Stimulated activated CD4-positive, alpha-beta T cell treated with anti-CD3 and anti-CD28 coated beads, Interleukin-1b, Interleukin-23, amount 100 ng/mL, for 1 hour (primary cell): ENCODE measurements at places on chromosomes 5 and 9.

DNA sequence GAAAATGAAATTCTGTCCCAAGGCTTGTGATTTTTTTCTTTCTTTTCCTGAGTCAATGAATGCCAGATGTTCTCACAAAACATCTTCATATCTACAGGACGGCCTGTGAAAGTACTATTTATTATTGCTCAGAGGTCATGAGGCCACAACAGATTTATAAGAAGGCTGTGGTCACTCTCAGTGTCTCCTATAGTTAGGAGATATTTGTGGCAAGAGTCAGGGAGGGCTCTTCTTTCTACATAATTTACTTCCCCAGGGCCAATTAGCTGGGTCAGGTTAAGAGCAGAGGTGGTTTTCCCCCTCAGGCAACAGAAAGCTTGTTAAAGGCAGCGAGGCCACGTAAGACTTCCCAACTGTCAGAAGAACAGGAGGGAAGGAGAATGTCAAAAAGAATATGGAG, 248.7 kb downstream of the SLIT3 start:
- no peak for DNase-seq

DNA sequence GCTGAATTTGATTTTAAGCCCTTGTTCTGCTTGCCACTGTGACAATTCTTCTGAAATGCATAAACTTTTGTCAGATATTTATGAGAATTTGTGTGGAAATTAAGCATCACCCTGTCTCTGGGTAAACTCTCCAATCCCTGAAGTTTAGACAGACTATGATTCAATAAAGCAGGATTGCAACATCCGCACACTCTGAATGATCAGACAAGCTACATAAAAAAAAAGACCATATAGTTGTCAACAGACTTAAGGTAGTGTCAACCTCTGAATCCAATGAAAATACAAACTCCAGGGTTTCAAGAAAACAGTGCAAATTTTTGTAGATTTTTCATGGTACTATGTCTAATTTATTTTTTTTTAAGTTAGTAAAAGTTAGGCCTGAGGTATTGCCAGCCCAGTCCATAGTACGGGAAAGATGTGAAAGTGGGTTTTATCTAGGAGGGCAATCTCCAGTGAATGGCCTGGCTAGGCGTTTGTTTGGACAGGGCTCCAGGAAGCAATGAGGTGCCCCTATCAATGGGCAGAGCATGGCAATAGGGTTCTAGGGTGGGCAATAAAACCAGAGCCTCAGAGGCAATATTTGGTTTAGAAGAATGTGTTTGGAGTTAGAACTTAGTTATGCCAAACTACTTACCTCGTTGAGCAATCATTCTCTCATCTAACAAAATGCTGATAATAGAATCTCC, 762.6 kb upstream of the SEMA6A start:
- DNase-seq: no peak

DNA sequence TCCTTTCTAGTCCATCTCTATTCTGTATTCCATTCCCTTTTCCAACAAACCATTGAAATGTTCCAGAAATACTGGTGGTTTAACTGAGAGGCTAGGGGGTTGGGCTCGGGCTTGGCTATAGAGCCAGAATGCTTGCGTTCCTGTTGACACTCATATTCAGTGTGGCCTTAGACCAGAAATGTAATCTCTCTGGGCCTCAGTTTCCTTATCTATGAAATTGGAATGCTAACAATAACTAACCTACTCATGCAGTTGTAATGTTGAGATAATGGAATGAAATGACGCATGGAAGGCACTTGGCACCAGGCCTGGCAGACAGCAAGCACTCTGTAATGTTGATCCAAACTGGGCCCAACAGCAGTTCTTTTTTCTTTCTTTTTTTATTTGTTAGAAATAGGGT, 26.8 kb downstream of the JADE2 start:
- no peak for DNase-seq

- DNase-seq: no peak
Measured at GRCh38 chr9:116842658-116843057, 155.6 kb downstream of the TRIM32 start.

DNA sequence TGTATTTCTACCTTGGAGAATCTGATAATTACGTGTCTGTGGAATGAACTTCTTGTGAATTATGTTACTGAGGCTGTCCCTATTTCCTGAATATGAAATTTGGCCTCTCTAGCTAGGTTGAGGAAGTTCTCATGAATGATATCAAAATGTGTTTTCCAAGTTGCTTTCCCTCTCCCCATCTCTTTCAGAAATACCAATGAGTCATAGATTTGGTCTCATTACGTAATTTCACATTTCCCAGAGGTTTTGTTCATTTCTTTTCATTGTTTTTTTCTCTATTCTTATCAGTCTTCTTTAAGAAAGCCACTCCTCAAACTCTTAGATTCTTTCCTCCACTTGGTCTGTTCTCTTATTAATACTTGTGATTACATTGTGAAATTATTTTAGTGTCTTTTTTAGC, 923.8 kb upstream of the CDH9 start:
- DNase-seq: no peak

- DNase-seq: no peak
Measured at GRCh38 chr9:121735793-121736770, 84.6 kb downstream of the DAB2IP start.

DNA sequence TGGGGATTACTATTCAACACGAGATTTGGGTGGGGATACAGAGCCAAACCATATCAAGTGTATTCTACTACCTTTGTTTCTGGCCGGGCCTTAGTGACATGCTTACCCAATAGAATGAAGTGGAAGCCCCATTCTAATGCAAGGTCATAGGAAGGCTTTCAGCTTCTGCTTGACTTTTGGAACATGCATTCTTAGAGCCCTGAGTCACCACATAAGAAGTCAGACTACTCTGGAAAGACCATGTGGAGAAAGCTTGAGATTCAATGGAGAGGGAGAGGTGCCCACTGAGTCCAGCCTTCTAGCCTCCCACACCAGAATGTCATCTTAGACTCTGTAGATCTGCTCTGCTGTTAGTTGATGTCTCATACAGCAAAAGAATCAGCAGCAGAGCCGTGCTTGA, 155.7 kb upstream of the FBN2 start:
- DNase-seq: no peak

- DNase-seq: no peak
Measured at GRCh38 chr5:96128204-96128864, 166.7 kb upstream of the ELL2 start.

GRCh38 chr5:155040984-155041653, 27.6 kb downstream of the KIF4B start:
- no peak for DNase-seq

DNA sequence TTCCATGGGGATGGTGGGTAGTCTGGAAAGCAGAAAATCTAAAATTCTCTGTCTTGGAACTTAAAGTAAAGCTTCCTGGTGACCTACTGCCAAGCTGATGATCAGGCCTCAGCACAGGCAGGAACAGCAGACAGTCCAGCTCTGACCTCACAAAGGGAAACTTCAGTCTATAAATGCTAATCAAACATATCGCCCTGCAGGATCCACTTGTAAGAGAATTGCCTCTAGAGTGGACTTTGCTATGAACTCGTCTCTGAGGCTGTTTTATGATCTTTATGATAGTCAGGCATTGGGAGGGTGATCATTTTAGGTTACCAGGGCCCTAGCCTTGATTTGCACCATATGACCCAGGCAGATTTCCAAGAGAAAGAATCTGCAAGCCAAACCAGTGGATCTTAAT, 67.6 kb upstream of the SELENOP start:
- DNase-seq: no peak

- DNase-seq: no peak
Measured at GRCh38 chr5:172133359-172134029, 54.5 kb downstream of the STK10 start.

- no peak for DNase-seq
Measured at GRCh38 chr9:23829580-23830475, 3.8 kb upstream of the ELAVL2 start.

DNA sequence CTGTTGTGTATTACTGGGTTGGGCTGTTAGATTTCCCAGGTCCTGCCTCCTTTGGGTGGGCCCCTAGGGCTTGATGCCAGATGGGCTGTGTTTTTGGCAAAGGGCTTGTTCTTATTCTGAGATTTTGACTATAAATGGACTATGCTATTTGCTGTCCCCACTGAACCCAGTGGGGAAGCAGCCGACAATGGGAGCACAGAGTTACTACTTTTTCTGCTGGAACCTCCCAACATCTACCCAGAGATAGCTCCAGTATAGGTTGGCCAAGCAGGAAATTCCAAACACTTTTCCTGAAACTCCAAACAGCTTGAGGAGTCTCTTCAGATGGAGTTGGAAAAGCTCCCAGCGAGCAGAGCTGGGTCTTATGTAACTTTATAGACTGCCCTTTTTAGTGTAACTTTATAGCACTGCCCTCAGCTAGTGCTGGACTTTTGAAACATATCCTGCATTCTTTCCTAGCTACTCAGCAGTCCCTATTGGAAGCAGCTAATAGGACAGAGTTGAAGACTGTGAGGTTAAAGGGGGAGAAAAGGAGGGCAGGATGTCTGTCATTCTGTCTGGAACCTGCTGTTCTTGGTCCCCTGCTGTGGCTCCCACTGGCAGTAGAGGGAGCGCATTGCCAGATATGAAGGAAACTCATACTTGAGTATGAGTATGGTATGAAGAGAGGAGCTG, 21.0 kb downstream of the RUSC2 start:
- no peak for DNase-seq

DNA sequence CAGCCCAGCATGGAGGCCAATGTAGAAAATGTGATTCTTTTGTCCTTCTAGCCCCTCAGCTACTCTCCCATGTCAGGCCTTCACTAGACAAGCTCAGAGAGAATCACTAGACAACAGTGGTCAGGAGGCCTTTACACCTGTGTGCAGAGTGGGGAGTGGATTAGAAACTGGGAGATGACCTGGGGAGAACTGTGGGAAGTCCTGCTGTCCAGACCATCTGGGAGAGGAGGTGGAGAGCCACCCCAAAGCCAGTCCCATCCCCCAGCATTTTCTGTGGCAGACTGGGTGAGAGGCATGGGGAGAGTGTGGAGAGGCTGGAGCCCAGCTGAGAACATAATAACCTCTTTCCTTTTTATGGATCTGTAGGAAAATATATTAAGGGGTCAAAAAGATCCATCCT, 452.0 kb upstream of the DMAC1 start:
- no peak for DNase-seq

GRCh38 chr9:90299968-90300367, 342.7 kb downstream of the DIRAS2 start:
- no peak for DNase-seq

DNA sequence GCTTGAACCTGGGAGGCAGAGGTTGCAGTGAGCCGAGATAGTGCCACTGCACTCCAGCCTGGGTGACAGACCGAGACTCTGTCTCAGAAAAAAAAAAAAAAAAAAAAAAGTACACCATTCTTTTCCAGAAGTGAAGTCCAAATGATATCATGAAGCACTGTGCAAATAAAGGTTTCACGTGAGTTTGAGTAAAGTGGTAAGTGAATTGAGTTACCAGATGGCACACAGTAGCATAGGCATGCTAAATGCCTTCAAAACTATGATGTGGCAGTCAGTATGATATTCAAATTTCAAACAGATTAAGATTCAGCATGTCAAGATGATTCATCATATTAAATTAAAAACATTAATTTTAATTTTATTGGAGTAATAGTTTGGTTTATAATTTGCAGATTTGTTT, 195.2 kb downstream of the TAF11L14 start:
- no peak for DNase-seq

GRCh38 chr5:124951661-124952060, 205.2 kb upstream of the ZNF608 start:
- DNase-seq: no peak

DNA sequence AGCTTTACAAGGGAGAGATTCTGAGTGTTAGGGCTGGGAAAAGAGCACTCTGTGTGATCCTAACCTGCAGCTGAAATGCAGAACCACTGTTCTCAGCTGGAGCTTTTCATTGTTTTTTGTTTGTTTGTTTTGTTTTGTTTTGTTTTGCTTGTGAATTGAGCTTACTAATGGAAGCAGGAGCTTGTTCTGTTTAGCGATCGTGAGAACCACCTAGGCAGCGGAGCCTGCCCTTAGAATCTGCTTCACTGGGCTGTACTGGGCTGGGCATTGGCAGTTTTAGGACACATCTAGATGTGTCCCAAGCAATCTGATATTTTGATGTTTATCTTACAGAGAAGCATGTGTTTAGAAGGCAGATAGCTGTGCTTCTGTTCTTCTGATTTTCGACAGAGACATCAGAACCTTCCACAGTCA, 14.3 kb downstream of the SYK start:
- DNase-seq: no peak

GRCh38 chr5:57302164-57302563, 128.3 kb downstream of the GPBP1 start:
- DNase-seq: no peak

DNA sequence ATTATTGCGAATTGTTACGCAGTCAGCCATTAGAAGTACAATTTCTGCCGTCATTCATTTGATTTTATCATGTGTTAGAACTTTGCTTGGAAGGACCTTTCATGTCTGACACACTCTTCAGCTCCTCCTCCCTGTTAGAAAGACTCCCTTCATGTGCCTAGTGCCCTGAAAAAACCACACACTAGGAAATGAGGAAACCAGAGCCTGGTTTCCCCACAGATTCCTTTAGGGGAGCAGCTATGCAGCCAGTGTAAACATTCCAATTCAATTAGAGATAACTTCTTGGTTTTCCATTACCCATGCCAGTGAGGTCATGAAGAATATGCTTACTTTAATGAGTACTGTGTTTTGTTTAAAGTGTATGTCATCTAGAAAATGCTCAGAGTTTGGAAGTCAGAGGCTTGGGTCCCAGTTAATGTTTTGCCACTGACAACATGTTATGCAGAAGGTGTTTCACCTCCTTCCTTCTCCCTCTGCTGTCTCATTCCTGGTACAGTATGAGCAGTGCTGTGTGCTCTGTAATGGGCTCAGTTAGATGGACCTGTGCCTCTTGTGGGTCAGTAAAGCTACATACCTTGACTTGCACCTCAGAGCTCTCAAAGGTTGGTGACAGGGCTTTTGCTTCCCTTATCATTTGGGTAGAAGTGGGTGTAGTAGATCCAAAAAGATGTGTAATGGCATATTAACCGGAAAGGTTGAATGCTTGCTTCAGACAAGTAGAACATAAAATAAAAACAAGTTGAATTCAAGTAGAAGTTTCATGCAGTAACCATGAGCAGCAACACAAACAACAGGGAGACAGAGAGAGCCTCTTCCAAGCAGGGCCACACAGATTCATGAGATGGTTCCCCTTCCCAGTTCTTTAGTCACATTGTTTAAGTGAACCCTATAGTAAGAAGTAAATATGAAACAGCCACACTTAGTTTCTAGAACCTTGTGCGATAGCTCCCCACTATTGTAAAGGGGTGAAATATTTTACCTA, 52.6 kb upstream of the TNFAIP8 start:
- DNase-seq: no peak

DNA sequence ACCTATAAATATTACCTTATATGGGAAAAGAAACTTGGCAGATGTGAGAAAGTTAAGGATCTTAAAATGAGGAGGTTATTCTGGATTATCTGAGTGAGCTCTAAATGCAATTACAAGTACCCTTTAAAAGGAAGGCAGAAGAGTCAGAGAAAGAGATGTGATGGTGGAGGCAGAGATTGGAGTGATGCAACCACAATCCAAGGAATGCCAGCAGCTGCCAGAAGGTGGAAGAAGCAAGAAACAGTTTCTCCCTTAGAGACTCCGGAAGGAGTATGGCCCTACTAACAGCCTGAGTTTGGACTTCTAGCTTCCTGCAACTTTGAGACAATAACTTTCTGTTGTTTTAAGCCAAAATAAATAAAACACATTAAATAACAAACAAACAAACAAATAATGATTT, 108.7 kb upstream of the PRLR start:
- no peak for DNase-seq
